Astrocyte of the cerebellum (primary cell): ENCODE measurements at places on chromosomes 2 and 18.

GRCh38 chr2:143177096-143177786 lies 48.0 kb downstream of the ARHGAP15 start:
- no peak for DNase-seq

DNA sequence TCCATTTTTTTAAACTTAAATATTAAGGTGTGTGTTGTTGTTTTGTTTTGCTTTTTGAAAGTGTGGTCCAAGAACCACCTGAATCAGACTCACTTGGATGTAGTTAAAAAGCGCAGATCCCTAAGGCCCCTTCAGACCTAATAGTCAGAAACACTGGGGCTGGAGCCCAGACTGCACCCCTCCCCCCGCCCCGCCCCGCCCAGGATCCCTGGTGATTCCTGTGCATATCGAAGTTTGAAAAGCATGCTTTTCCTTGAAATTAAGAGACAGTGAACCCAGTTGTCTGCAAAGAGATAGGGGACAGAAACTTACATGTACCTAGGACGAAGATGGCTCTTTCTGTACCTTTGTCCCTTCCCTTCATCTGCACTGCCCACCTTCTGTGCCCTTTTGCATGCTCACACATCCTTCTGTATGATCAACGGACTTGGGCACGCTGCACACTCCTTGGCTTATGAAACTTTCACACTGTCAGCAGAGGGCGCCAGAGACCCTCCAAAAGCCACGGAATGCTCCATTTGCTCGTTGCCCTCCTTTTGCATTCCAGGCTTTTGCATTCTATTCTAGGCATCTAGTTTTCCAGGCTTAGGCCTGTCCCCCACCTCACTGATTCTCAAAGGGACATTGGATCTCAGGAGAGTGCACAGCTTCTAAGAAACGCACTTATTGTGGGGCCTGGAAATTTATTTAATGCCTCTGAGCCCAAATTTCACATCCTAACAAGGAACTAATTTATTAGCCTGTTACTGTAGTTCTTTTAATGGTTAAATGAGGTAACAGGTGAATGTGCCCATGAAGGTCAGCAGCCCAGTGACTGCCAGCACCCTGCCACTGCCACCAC lies 32.8 kb upstream of the SLC14A1 start:
- DNase-seq, result peak; percentile 72

GRCh38 chr18:13645093-13645492 lies 81.3 kb downstream of the FAM210A start:
- DNase-seq, result no peak

GRCh38 chr2:48249025-48249424 lies 280.9 kb upstream of the STON1 start:
- peak; percentile 46 for DNase-seq

- DNase-seq, result no peak
Observed at GRCh38 chr2:70978341-70979179, at the start of gene ANKRD53. Gene ANKRD53 (plus strand): TSS chr2:70978630. CDS start chr2:70978646, 16 bp downstream.

GRCh38 chr2:26884486-26884885 lies 36.6 kb downstream of the DPYSL5 start:
- no peak for DNase-seq

DNA sequence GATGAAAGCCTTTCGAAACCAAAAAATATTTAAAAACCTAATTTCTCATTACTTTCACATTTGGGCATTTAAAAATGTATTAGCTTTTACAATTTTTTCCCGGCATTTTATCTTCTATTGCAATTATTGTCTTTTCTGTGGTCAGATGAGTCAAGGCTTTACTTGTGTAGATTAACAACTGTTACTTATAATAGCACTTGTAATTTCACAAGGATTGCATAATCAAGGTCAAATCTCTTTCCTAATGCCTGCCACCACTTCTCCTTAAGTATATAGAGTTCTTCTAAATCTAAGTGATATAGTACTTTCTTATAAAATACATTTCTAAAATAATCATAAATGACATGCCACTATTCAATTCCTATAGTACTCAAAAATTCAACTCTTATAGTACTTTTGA lies 67.2 kb downstream of the SLC8A1 start:
- no peak for DNase-seq

- DNase-seq, result no peak
Observed at GRCh38 chr18:10440884-10441283, 13.6 kb upstream of the APCDD1 start.

- no peak for DNase-seq
Observed at GRCh38 chr18:3879114-3879835, 429.3 kb downstream of the TGIF1 start.

GRCh38 chr2:26685341-26685740 lies 7.2 kb upstream of the KCNK3 start:
- DNase-seq, result no peak

- DNase-seq, result peak; percentile 61
Observed at GRCh38 chr2:179422037-179422643, 157.5 kb upstream of the SESTD1 start.

GRCh38 chr2:174078275-174078674 lies 113.1 kb upstream of the SP3 start:
- peak; percentile 19 for DNase-seq

DNA sequence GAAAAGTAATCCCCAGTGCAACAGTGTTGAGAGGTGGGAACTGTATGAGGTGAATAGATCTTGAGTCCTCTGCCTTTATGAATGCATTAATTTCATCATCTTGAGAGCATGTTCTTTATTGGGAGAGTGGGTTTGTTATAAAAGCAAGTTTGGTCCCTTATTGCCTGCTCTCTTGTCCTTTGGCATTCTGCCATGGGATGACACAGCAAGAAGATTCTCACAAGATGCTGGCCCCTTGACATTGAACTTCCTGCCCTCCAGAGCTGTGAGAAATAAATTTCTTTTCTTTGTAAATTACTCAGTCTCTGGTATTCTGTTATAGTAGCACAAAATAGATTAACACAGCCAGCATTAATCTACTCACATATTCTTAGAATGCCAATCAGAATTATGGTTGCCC lies 108.6 kb downstream of the EHBP1 start:
- no peak for DNase-seq

DNA sequence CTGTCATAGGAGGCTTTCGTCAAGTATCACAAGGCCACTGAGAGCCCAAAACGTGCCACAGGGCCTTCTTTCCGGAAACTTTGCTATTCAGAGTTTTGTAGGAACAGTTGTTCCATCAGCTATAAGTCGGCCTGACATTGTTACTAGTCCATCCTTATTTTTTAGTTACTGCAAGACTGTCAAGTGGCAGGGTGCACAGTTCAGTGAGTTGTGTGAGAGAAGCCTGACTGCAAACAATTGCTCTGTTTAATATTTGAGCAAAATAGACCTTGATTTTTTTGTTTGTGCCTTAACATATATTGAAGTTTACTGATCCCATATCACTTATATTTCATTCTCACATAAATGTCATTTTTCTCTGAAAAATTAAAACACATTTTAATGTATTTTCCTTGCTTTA lies 110.1 kb downstream of the GALNT1 start:
- DNase-seq, result no peak

DNA sequence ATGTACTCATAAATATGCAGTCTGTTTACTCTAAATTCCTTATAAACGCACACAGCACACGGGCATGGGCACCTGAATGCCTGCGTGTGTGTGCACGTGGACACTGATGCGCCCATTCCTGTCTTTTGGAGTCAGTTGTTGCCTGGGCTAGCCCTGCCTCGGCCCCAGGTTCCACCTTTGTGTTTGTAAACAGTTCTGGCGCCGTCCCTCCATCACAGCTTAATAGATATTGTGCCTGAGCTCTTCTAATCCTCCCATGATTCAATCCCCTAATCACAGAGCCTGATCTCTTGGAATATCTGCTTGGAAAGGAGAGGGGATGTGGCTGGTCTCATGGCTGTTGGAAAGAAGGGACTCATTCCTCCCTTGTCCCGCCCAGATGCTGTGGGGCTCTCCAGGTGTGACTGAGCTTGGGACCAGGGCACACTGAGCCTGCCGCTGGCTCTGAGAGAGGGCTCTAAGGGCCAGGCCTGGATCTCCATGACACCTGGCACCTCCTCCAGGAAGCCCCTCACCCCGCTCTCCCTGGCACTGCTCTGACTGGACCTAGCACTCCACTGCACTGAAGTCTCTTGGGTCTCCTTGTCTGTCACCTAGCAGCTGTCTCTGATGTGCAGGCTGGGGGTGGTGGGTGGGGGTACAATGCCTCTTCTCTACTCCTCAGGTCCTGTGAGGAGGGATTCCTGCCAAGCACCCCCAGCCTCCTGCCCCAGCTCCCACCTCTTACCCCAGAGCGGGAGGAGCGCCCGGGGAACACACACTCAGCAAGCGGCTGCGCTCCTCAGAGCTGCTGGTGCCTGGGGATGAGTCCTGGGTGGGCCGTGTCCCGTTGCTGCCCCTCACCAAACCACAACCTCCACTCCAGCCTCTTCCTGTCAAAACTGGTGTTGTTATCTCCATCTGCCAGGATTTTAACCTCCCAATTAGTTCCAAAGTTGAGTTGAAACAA lies 181.3 kb downstream of the INHBB start:
- DNase-seq, result no peak

DNA sequence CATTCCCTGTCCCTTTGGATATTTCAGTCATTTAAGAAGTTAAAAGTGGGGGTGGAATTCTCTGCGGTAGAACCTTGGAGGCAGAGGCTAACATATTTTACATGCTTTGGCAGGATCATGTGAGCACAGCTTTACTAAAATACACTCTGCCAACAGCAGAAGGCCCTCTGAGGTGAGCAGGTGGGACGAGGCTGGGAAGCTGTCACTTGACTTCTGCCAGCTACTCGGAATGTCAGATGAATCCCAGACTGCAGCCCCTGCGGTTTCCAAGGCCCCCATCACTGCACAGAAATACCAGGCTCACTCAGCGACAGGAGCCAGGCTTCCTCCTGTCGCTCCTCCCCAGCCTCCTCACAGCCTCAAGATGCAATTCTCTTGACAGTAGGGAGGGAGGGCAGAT lies 220.9 kb upstream of the REV1 start:
- no peak for DNase-seq

- no peak for DNase-seq
Observed at GRCh38 chr2:16716024-16716423, 50.4 kb upstream of the CYRIA start.

GRCh38 chr18:78579854-78580577 lies 399.6 kb upstream of the SALL3 start:
- DNase-seq, result no peak

GRCh38 chr2:188096910-188097309 lies 194.8 kb upstream of the GULP1 start:
- DNase-seq, result no peak

DNA sequence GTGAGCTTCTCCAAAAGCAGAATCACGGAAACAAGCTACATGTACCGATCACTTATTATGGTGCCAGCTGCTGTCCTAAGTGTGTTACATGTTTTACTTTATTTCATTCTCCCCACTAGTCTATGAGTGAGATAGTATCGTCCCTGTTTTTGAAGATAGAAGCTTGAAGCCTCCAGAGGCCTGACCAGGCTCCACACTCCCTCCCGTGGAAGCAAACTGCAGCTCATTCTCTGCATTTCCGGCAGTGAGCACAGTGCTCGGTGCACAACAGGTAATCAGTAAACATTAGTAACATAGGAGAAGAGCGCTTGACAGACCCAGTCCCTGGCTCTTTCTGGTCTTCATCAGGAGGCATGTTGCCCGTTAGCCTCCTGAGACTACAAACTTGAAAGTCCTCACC lies 72.9 kb downstream of the ZBTB7C start:
- DNase-seq, result no peak

- no peak for DNase-seq
Observed at GRCh38 chr18:2336690-2337392, 234.5 kb downstream of the METTL4 start.

- DNase-seq, result no peak
Observed at GRCh38 chr2:181419129-181419855, 37.9 kb upstream of the ITGA4 start.

GRCh38 chr2:226198956-226199355 lies 600.7 kb downstream of the IRS1 start:
- no peak for DNase-seq

- no peak for DNase-seq
Observed at GRCh38 chr18:26722565-26722931, 143.0 kb downstream of the AQP4 start.

DNA sequence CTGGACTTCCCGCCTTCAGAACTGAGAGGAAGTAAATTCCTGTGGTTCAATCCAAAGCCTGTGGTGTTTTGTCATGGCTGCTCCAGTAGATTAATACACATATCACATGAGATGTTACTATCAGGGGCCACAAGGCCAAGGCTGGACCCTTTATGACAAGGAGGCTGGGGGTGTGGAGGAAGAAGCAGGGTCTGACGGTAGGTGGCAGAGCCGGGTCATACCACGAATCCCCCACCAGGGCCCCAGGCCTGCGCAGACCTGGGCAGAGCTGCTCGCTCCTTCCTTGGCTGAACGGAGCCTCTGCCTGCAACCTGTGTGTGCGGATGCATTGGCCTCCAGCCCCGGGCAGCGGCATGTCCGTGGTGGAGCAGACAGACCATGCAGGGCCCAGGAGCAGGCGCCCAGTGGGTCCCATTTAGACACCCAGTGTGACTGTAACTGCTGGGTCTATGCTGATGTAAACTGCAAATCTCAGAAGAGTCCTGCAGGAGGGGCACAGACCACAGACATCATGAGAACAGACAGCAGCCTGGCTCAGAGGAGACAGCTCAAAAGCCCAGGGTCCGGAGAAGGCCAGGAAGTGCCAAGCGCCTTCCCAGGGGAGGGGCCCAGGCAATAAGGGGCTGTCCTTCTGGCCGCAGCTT lies 155.2 kb downstream of the PXDN start:
- DNase-seq, result no peak

DNA sequence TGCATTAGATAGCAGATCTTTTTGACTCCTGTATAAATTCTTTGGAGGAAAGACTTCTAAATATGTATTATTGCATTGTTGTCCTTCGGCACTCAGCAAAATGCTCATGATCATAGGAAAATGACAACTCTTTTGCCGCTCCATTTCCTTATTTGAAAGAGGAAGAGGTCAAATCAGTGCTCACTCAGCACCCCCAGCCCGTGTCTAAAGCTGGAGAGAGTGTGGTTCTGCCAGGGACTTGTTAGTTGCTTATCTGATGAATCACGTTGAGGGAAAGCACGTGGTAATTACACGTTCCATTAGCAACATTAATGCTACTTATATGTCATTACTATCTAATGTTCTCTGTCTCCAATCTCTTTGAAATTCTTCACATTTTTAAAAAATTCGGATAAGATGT lies 46.0 kb upstream of the MBP start:
- no peak for DNase-seq

GRCh38 chr2:189492451-189492850 lies 51.2 kb downstream of the WDR75 start:
- DNase-seq, result no peak

GRCh38 chr2:67502346-67503065 lies 105.4 kb downstream of the ETAA1 start:
- DNase-seq, result no peak

GRCh38 chr2:158665536-158666302 lies 129.4 kb upstream of the DAPL1 start:
- no peak for DNase-seq
